Mesothelial cell of epicardium (in vitro differentiated cells): ENCODE measurements at places on chromosomes 1 and 21.

- peaks cover 33% of the 10 kb centered on the region for H3K27me3 ChIP-seq
- H3K36me3 ChIP-seq, result no peaks in the 10 kb centered on the region
- peaks cover 18% of the 10 kb centered on the region for H3K4me1 ChIP-seq
- no peak overlapping the region for H3K4me3 ChIP-seq
Measured at GRCh38 chr1:209103092-209103491, 480.4 kb upstream of the CAMK1G start.

DNA sequence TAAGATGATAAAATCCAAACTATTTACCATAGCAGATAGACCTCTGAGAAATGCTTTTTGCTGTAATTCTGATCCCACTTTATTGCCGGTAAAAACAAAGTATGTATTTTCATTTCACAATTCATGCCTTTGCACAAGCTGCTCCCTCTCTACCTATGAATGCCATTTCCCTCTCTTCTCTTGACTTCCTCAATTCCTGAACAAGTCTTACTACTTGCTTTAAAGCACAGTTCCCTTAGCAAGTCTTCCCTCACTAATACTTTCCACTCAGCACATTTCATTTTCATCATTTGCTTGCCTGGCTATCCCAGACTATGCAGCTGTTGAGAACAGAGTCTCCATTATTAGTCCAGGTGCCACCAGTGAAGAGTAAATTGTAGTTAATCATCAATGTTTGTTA is 13.8 kb downstream of the GPATCH2 start:
- peaks cover 16% of the 10 kb centered on the region for H3K36me3 ChIP-seq
- H3K4me1 ChIP-seq, result peaks cover 4% of the 10 kb centered on the region
- H3K27me3 ChIP-seq, result no peaks in the 10 kb centered on the region
- no peak for DNase-seq
- H3K4me3 ChIP-seq, result no peak overlapping the region

DNA sequence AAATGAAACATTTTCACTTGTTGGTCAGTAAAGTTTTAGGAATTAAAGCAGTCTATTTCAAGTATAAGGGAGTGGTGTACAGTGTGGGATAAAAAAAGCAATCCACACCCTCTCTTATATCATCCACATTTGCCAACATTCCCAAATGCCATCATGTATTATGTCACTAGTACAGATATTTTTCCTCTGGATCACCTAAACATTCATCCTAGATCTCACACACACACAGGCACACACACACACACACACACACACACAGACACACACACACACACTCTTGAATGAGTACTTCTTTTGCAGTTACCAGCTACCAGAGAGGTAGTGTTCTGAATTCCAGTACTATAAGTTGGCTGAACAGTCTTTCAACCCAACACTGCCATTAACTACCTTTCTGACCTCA is 1369.1 kb upstream of the ADGRL4 start:
- H3K27me3 ChIP-seq, result no peaks in the 10 kb centered on the region
- H3K4me1 ChIP-seq, result no peaks in the 10 kb centered on the region
- no peak overlapping the region for H3K27ac ChIP-seq
- no peak for DNase-seq

DNA sequence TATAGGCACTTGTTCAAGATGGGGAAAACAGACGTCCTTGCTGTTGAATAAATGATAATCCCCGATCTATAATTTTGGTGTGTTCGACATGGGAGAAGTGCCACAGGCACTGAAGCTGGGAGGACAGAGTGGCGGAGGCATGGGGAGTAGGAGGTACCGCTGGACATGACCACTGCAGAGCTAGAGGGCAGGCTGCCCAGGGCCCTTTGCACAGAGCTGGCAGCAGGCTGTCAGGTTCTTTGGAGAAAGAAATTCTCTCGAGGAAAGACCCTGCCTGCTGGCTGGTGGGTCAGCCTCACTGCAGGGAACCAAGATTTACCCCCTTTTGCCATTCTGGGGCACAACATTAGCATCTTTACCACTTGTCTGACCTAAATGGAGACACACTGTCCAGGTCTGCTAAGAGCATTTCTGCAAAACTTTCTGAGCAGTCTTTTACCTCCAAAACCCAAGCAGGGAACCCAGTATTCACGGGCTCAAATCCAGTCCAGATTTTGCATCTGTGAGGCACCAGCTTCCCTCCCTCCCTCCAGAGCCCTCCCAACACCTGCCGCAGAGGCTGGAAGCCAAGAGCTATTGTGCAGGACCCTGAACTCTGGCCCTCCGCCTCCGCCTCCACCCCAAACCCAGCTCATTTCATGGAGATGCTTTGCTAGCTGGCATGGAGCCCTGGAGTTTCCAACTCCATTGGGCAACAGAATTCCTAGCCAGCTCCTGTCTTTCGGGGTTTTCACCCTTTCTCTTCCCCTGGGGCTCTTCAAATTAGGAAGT is 142.3 kb downstream of the PLXNA2 start:
- H3K4me1 ChIP-seq, result peaks cover 46% of the 10 kb centered on the region
- no peak for DNase-seq
- no peak overlapping the region for H3K4me3 ChIP-seq
- H3K27ac ChIP-seq, result no peak overlapping the region

- H3K36me3 ChIP-seq, result no peaks in the 10 kb centered on the region
- no peaks in the 10 kb centered on the region for H3K27me3 ChIP-seq
- H3K4me1 ChIP-seq, result peaks cover 7% of the 10 kb centered on the region
- H3K4me3 ChIP-seq, result no peak overlapping the region
- DNase-seq, result no peak
- no peak overlapping the region for H3K27ac ChIP-seq
Measured at GRCh38 chr1:80155371-80155770, 1148.8 kb upstream of the ADGRL4 start.

DNA sequence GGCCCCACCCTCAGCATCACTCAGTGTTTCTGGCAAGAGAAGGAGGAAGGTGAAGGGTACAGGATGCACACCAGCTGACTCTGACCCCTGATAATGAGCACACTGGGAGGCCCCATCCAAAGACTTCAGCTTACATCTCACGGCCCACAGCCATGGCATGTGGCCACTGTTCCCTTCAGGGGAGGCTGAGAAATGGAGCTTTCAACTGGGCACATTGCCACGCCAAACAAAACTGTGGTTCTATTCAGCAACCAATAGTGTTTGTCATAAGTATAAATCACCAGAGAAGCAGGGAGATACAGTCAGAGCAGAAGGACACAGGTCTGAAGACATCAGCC is 12.7 kb upstream of the TRAF3IP3 start:
- no peaks in the 10 kb centered on the region for H3K36me3 ChIP-seq
- H3K4me3 ChIP-seq, result no peak overlapping the region
- H3K4me1 ChIP-seq, result peaks cover 27% of the 10 kb centered on the region
- H3K27ac ChIP-seq, result no peak overlapping the region
- H3K27me3 ChIP-seq, result peaks cover 6% of the 10 kb centered on the region

- no peak overlapping the region for H3K4me3 ChIP-seq
- no peaks in the 10 kb centered on the region for H3K27me3 ChIP-seq
- no peaks in the 10 kb centered on the region for H3K4me1 ChIP-seq
- H3K36me3 ChIP-seq, result no peaks in the 10 kb centered on the region
- no peak overlapping the region for H3K27ac ChIP-seq
Measured at GRCh38 chr21:34570313-34570712, 44.6 kb downstream of the RCAN1 start.

- no peaks in the 10 kb centered on the region for H3K27me3 ChIP-seq
- H3K27ac ChIP-seq, result no peak overlapping the region
- H3K4me1 ChIP-seq, result peaks cover 13% of the 10 kb centered on the region
- H3K4me3 ChIP-seq, result no peak overlapping the region
- H3K36me3 ChIP-seq, result no peaks in the 10 kb centered on the region
Measured at GRCh38 chr1:15454256-15454655, 2.3 kb upstream of the CELA2A start.

GRCh38 chr21:45977396-45977795 is 4.2 kb upstream of the COL6A1 start:
- no peaks in the 10 kb centered on the region for H3K36me3 ChIP-seq
- peaks cover 32% of the 10 kb centered on the region for H3K4me1 ChIP-seq
- DNase-seq, result peak; percentile 39
- H3K27me3 ChIP-seq, result peaks cover 50% of the 10 kb centered on the region

DNA sequence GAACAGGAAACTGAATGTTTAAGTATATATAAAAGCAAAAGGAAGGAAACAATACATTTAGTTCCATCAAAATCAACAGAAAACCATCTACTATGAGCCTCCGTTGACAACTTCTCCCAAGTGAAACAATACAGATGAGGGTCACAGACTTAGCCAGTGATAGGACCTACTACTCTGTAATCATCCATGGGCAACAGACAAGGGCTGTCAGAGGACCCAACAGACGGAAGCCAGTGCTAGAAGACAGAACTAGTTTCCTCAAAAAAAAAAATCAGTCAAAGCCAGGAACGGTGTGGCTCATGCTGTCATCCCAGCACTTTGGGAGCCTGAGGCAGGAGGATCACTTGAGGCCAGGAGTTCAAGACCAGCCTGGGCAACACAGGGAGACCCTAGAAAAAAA is 20.6 kb downstream of the RERE start:
- H3K27ac ChIP-seq, result peak overlapping the region; percentile 52
- DNase-seq, result no peak
- no peak overlapping the region for H3K4me3 ChIP-seq
- no peaks in the 10 kb centered on the region for H3K27me3 ChIP-seq
- peaks cover 14% of the 10 kb centered on the region for H3K4me1 ChIP-seq

DNA sequence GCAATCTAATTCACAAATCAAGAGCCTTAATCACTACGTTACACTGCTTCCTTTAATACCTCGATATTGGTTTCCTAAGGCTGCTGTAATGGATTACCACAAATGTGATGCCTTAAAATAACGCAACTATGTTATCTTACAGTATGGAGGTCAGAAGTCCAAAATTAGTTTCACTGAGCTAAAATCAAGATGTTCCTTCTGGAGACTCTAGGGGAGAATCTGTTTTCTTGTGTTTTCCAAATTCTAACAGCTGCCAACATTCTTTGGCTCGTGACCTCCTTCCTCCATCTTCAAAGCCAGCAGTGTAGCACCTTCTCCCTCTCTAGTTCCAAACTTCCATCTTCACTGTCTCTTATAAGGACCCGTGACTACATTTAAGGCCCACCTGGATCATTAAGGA is 335.0 kb upstream of the NFIA start:
- no peak for DNase-seq
- H3K4me3 ChIP-seq, result no peak overlapping the region
- no peak overlapping the region for H3K27ac ChIP-seq
- H3K36me3 ChIP-seq, result no peaks in the 10 kb centered on the region
- H3K27me3 ChIP-seq, result peaks cover 1% of the 10 kb centered on the region

GRCh38 chr1:225554216-225554812 is 98.6 kb downstream of the ENAH start:
- no peak overlapping the region for H3K27ac ChIP-seq
- peaks cover 3% of the 10 kb centered on the region for H3K4me1 ChIP-seq
- H3K36me3 ChIP-seq, result peaks cover 32% of the 10 kb centered on the region
- DNase-seq, result no peak
- no peaks in the 10 kb centered on the region for H3K27me3 ChIP-seq

GRCh38 chr1:54218883-54219687 is 19.1 kb downstream of the MRPL37 start:
- H3K27me3 ChIP-seq, result no peaks in the 10 kb centered on the region
- H3K36me3 ChIP-seq, result peaks cover 33% of the 10 kb centered on the region
- H3K27ac ChIP-seq, result peak overlapping the region; percentile 35
- H3K4me1 ChIP-seq, result peaks cover 7% of the 10 kb centered on the region

DNA sequence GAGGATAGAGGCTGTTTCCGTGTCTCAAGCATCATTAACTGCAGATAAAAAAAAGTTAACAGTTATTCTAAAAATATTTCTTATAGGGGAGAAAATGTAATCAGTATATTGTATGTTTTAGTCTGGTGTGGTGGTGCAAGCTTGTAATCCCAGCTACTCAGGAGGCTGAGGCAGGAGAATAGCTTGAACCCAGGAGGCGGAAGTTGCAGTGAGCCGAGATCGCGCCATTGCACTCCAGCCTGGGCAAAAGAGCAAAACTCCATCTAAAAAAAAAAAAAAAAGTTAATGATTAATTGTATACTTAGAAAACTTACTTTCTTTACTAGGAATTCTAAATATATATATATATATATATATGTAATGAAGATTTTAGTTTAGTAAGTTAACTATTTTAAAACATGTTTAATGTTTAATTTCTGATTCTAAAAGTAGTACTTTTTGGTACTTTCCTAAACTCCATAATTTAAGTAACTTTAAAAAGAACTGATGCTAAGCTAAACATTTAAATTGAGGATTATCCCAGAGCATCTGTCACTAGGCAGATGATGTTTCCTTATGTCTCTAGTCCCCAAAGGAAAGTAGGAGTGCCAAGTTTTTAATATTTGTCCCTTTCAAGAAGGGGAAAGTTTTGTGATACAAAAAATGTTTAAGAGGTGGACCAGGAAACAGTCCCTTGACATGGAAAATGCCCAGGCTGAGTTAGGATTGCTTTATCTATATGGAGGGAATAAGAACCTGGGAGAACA is 66.3 kb downstream of the DYRK1A start:
- DNase-seq, result no peak
- no peaks in the 10 kb centered on the region for H3K27me3 ChIP-seq
- H3K27ac ChIP-seq, result peak overlapping the region; percentile 68
- H3K4me1 ChIP-seq, result peaks cover 16% of the 10 kb centered on the region

- DNase-seq, result no peak
- no peaks in the 10 kb centered on the region for H3K36me3 ChIP-seq
- H3K27ac ChIP-seq, result no peak overlapping the region
- no peak overlapping the region for H3K4me3 ChIP-seq
Measured at GRCh38 chr1:190179817-190180216, 297.8 kb downstream of the BRINP3 start.

- H3K36me3 ChIP-seq, result no peaks in the 10 kb centered on the region
- no peaks in the 10 kb centered on the region for H3K27me3 ChIP-seq
- no peak for DNase-seq
- H3K4me3 ChIP-seq, result no peak overlapping the region
- peaks cover 11% of the 10 kb centered on the region for H3K4me1 ChIP-seq
Measured at GRCh38 chr21:18960306-18960705, 556.7 kb upstream of the TMPRSS15 start.

DNA sequence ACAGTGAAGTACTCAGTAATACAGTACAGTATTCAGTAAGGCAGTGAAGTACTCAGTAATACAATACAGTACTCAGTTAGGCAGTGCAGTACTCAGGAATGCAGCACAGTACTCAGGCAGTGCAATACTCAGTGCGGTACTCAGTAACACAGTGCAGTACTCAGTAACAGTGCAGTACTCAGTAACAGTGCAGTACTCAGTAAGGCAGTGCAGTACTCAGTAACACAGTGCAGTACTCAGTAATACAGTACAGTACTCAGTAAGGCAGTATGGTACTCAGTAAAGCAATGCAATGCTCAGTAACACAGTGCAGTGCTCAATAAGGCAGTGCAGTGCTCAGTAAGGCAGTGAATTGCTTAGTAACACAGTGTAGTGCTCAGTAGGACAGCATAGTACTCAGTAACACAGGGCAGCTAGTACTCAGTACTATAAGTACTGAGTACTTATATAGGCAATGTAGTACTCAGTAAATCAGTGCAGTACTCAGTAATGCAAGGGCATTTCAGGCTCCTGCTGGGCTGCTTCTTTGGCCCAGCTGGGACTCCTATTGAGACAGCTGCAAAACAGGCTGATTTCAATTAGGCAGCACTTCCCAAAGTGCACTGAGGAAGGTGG is 411.3 kb downstream of the DISC1 start:
- H3K27me3 ChIP-seq, result peaks cover 1% of the 10 kb centered on the region
- H3K4me1 ChIP-seq, result peaks cover 9% of the 10 kb centered on the region
- H3K27ac ChIP-seq, result no peak overlapping the region
- no peaks in the 10 kb centered on the region for H3K36me3 ChIP-seq
- no peak overlapping the region for H3K4me3 ChIP-seq
